IMR-90 (cell line): ENCODE measurements at places on chromosomes 4 and X. TPM values are rescaled to one million over a fixed set of nuclear protein-coding genes. Genes with fewer than 3 reads are reported as not detected.

Gene BCORL1
- 0.28 and 0.54 TPM in 2 replicates for total RNA-seq

Gene FHIP1A
- total RNA-seq, result under 0.01 and 0.18 TPM in 2 replicates

Gene CENPVL2
- total RNA-seq, result not detected in 2 replicates

Gene GAGE13
- total RNA-seq, result not detected in 2 replicates

Gene EDNRA
- total RNA-seq, result 6.5 and 7.8 TPM in 2 replicates

Gene NALF2
- not detected in 2 replicates for total RNA-seq

Gene SSX1
- not detected in 2 replicates for total RNA-seq

Gene ZAR1
- total RNA-seq, result not detected in 2 replicates

Gene DUX4
- not detected in 2 replicates for total RNA-seq

Gene SRPK3
- total RNA-seq, result 0.36 and 0.56 TPM in 2 replicates

Gene MAP3K15
- total RNA-seq, result under 0.01 TPM in 2 replicates

Gene GLUD2
- 1.4 and 1.6 TPM in 2 replicates for total RNA-seq
